ENCODE measurements at places on chromosomes 2 and 18.
A peak's percentile ranks its signal among the peaks of the same experiment; 100 is the strongest.

- DNase-seq: no peak
Measured at GRCh38 chr2:16625759-16626158, 39.9 kb downstream of the CYRIA start.

DNA sequence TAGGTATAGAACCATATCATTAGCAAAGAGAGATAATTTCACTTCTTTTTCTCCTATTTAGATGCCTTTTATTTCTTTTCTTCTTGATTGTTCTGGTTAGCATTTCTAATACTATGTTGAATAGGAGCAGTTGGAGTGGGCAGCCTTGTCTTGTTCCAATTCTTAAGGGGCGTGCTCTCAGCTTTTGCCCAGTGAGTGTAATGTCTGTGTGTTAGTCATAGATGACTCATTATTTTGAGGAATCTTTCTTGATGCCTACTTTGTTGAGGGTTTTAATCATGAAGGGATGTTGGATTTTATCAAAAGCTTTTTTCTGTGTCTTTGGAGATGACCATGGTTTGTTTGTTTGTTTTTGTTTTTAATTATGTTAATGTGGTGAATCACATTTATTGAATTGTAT, 1453.1 kb upstream of the SLC39A10 start:
- no peak for DNase-seq

- DNase-seq: no peak
Measured at GRCh38 chr2:232238108-232238507, 140.4 kb upstream of the ALPP start.

- DNase-seq: no peak
Measured at GRCh38 chr2:138516030-138516704, 14.6 kb downstream of the SPOPL start.

GRCh38 chr2:8197101-8197500, 484.8 kb upstream of the ID2 start:
- DNase-seq: no peak

- DNase-seq: no peak
Measured at GRCh38 chr2:75102011-75102410, 97.3 kb downstream of the TACR1 start.

DNA sequence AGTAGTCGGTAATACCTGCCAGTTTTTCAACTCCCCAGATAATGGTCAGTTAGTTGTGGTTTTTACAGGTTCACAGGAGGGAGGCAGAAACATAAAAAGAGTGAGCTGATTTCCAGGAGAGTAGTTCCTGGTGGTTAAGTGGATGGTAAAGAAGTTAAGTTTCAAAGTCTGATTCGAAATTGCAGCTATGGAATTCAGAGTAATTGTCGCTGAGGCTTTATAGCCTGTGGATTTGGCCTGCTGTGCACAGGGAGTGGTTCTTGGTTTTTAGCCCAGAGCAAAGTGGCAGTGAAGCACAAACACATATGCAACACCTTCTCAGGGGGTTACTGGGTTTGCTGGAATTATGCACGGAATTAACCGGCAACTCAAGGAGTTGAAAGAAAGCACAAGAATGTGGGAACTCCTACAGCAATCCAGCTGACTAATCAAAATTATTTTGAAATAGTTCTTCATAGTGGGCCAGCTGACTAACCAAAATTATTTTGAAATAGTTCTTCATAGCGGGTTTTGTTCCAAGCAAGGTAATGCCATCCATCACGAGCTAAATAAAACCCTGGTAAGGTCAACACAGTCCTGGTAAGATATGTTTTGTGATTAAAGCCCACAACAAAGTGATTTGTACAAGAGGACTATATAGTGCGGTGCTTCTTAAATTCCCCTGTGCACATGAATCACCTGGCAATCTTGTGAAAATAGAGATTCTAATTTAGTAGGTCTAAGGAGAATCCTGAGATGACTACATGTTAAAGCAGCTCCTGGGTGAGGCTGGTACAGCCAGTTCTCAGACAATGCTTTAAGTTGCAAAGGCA, 94.4 kb downstream of the SGPP2 start:
- no peak for DNase-seq

DNA sequence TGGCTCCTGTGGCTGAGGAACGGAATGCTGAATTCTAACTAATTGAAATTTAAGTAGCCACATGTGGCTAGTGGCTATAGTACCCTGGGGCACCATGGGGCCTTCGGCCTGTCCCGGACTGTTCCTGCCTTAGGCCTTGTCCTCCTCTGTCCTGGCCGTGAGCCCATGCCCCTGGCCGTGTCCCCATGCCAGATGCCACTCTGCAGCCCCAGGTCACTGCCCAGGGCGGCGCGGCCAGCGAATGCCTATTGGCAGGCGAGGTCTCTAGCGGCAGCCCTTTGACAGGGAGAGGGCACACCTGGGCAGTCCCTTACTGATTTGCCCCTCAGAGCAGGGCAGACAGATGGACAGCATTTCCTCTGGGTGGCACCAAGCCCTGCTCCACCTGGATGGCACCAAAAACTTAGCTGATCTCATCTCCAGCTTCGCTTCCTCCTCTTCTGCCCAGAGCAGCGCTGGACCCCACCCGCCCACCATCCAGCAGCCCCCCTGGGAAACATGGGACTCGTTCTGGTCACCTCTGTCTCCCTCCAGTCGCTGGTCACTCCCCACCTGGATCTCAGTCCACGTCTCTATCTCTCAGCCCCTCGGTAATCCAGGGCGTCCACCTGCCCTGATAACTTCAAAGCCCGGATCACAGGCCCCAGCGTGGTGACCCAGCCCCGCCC, 1.1 kb upstream of the DGKD start:
- DNase-seq: no peak

DNA sequence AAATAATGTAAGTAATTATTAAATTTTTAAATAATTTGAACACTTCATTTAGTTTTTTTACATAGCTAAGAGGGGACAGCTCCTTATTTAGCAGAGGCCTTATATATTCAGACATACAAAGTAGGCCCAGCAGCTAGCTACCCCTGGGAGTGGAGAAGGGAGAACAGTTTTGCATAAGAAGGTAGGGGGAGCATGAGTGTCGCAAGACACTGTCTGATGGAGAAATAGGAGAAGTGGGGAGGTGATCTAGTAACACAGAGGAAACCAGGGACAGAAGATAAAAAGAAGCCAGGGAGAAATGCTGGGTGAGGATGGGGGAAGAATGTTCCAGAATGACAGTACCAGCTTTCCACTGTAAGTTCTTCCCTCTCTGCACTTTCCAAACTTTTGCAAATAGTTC, 16.0 kb upstream of the RGPD4 start:
- DNase-seq: no peak

- DNase-seq: no peak
Measured at GRCh38 chr2:5491523-5491922, 200.7 kb upstream of the SOX11 start.

- DNase-seq: peak; percentile 21
Measured at GRCh38 chr2:147327613-147328012, 517.2 kb upstream of the ACVR2A start.

DNA sequence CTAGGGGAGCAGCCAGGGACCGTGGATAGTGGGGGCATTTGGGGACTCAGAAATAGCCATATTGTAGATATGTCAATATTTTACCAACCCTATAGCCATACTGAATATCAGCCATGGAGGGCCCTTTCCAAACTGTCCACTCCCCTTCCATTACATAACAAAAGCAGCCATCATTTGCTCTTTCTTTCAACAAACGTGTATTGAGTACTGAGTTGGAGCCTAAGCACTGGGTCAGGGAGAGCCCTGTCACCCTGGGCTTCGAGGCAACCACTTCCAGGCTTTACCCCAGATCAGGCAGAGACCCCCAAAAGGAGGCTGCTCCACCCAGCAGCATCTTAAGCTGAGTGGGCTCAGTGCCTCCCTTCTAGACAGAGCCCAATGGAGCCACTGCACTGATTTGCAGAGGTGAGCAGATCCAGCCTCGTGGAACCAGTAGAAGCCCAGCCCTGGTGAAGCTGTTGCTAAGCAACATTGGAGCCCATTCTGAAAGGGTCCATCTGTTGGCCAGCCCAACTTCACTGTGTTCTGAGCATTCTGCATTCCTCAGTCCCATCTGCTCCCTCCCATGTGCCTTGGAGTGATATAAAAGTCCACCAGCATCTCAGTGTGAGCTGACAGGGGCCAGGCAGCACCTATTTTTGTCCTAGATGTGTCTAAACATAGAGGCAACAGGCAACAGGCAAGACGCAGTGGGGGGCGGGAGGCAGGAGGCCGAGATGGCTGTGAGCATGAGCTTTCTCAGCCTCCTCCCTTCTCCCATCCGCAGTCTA, 112.1 kb downstream of the PLB1 start:
- DNase-seq: no peak

DNA sequence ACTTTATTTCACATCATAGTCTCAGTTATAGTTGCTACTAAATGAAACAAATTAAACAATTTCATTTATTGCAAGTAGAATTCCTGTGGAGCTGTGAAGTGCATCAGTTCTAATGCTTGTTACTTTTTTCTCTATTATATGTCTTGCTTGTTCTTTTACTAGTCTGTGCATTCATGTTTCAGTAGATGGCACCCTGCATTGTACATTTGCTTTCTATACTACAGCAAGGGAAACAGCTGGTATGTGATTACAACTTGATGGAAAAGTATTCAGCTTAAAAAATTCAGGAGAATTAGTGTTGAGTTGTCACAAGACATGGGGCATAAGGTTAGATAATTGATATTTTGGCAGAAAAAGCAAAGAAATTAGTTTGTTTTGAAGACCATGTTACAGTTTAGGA, 72.3 kb downstream of the TANK start:
- no peak for DNase-seq

DNA sequence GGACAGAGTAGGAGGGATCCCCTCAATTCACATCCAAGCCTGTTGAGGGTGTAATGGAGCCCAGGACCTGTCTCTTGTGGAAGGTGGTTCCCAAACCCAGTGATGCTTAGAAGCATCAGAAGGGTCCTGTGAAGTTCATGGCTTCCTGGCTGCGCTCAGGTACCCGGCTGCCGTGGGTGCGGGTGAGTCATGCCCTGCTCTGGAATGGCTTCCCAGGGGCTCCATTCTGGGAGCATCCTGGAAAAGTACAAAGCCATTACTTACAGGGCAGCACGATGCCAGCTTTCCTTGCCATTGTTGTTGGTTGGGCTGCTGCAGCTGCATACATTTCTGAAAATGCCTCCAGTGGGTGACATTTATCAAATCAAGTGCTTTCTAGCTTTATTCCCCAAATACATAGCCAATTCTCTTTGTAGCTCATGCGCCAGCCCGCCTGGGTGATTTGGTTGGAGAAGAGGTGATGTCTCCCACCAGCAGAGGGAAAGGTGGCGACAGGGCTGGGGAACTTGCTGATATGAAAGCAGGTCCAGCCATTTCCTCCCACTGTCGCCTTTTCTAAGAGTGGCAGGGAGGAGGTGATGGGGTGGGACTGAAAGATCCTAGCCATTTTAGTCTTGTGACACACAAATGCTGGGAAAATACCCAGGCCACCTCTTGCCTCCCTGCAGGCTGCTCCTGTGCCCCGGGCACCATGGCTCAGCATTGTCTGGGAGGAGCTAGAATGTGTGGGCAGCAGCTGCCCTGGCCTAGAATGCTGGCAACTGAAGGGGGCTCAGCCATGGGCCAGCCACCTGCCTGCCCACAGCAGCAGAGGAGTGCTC, 65.9 kb upstream of the HPCAL1 start:
- DNase-seq: no peak

GRCh38 chr2:225196579-225196978, 154.3 kb upstream of the DOCK10 start:
- no peak for DNase-seq

- DNase-seq: no peak
Measured at GRCh38 chr2:158269143-158269542, 167.5 kb downstream of the UPP2 start.

DNA sequence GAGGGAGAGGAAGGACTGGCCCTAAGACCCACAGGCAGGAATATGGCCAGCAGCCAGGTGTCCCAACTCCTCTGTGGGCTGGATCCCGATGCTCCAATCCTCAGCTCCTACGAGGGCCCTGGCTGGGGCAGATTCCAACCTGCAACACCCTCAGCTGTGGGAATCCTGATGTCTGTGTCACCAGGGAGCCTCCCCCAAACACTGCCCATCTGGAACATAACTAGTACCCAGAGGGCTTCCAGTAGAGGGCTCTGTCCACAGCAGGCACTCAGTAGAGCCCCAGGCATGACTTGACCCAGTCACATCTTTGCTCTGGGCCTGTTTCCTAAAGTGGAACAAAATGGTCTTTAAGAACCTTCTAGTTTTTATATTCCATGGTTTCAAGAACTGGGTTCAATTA, 20.6 kb upstream of the LOXHD1 start:
- DNase-seq: no peak

- DNase-seq: no peak
Measured at GRCh38 chr2:6352906-6353515, 512.7 kb downstream of the CMPK2 start.

DNA sequence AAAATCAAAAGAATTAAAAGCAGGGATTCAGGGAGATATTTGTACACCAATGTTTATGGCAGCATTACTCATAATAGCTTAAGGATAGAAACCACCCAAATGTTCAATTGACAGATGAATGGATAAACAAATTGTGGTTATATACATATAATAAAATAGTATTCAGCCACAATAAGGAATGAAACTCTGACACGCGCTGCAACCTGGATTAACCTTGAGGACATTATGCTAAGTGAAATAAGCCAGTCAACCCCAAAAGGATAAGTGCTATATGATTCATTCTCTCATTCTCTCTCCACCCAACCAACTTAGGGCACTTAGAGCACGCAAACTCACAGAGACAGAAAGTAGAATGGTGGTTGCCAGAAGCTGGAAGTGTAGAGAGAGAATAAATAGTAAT, 216.8 kb upstream of the SLC14A2 start:
- DNase-seq: no peak

DNA sequence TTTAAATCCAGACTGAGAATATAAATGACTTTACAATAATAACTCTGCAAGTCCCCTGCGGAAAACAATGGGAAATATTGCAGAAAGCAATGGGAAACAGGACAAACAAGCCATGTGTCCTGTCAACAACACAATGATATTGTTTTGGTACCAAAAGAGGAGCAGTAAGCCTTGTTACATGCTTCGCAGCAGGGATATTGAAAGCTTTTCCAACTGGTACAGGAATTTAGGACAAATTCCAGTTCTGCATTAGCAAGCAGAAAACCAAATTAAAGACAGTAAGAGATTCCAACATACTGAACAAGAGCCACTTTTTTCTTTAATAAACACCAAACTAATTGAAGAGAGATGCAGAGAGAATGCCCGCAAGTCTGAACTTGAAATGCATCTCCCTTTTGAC, 30.0 kb downstream of the FRZB start:
- DNase-seq: no peak

- DNase-seq: no peak
Measured at GRCh38 chr2:101682311-101682710, 15.2 kb upstream of the MAP4K4 start.

GRCh38 chr2:205650931-205651330, 31.4 kb upstream of the NRP2 start:
- no peak for DNase-seq

GRCh38 chr2:121570667-121571055, 40.0 kb downstream of the RNU4ATAC start:
- DNase-seq: no peak

DNA sequence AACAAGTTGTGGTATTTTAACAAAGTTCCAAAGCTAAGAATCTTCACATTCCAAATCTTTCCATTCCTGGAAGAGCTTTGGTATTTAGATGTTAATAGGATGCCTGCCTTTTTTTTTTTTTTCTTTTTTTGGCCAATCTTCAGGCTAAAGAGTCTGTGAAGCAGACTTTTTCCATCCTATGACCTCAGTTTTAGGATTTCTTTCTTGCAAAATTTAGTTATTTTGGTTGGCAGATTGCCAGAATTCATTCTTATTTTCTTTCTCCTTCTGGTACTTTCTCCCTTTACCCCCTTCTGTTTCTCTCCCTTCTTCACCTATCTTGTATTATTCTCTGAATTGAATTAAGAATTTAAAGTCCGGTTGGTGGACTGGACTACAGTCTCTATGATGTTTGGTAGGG, 217.8 kb upstream of the REV1 start:
- DNase-seq: no peak

GRCh38 chr18:76979906-76980305, 152.7 kb downstream of the MBP start:
- DNase-seq: no peak
